ENCODE measurements at places on chromosomes 5 and 9.

DNA sequence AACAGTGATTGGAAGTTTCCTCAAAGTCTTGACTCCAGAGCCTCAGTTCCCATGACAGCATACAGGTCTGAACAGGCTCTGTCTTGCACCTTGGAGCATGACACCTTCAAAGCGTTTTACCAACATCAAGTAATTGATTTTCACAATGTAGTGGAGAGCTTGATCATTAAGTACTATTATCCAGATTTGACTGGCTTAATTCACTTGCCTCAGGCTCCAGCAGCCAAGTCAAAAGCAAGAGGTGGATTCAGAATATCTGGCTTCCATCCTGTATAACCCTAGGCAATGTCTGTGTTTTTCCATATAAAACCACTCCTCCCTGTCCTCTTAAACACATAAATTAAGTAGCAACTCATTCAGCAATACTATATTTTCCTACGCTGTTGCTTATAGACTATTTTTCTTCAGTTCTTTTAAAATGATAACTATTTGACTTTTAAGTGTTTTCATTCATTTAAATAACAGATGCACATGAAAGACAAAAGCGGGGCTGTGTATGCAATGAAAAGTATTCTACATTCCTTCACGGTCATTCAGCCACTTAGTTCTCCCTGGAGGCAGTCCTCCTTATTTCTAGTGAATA is 150.8 kb upstream of the RANBP3L start:
- no peak for DNase-seq

DNA sequence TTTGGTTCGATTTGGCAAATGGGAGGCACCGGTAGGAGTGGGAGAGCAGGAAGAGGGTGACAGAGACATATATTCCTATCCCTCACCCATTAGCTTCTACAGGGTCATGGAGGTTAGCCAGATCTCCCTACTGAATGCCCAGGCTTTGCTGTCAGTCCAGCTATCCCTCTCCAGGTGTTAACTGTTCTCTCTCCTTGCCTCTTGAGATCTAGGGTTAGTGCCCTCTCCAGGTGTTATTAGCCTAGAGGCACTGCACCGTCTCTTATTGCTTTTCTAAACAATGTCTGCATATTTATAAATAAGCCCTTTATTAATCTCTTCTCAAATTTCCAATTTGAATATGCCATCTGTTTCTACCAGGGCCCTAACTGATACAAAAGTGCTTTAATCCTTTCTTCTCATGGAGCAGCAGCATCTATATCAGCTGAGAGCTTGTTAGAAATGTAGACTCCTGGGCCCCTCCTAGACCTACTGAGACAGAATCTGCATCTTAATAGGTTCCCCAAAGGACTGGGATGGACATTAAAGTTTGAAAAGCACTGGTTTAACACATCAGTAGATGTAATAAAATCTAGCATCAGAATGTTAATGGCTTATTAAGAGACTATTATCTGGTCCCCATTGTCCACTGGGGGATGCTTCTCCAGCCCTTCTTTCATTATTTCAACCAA is 322.5 kb upstream of the SLC24A2 start:
- no peak for DNase-seq

DNA sequence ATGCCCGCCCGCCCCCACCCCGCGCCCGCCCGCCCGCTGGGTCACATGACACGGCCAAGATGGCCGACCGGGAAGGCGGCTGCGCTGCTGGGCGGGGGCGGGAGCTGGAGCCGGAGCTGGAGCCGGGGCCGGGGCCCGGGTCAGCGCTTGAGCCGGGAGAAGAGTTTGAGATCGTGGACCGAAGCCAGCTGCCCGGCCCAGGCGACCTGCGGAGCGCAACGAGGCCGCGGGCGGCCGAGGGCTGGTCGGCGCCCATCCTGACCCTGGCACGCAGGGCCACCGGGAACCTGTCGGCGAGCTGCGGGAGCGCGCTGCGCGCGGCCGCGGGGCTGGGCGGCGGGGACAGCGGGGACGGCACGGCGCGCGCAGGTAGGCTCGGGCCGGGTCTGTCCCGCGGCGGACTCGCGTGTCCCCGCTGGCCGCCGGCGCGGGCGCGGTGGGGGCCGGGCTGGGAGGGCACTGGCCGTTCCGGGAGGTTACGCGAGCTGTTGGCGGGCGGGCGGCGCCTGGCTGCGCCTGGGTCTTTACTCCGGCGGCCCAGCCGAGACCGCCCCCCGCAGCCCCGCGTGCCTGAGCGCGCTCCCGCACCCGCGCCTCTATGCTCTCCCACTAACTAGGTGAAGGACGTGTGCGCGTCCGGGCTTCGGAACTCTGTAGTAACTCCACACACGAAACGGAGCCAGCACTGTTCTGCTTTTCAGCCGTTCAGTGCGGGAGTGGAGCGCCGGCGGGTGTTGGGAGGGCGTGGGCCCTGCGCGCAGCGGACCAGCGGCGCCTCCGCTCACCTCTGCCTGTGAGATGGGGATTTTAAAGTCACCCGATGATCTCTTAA is at the start of gene RUFY1:
RUFY1 (plus strand) TSS at position 44 of the 832 bp plus-strand sequence; CDS start at position 60, 16 bp downstream.
- peak; percentile 67 for DNase-seq

- DNase-seq = no peak
These were observed 1209.3 kb upstream of the C9orf72 start for GRCh38 chr9:28782630-28783029.

GRCh38 chr5:103511554-103511885 is 51.1 kb downstream of the NUDT12 start:
- no peak for DNase-seq

DNA sequence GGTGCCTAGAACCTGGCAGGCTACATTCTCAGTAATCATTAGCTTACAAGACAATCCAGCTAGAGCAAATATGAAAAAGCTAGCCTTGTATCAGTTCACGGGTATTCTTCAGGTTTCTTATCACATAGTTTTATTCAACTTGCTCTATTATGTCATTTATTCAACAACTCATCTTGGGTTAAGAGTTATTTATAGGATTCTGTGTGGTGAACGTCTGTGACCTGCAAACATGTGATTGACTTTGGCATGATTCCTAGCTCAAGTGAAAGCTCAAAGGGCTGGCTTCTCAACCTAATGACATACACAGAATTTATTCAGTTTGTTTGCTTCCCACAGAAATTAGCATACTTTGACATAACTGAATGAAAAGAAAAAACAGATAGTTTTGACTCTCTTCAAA is 173.1 kb downstream of the PLPPR1 start:
- no peak for DNase-seq

- DNase-seq = no peak
These were observed 27.8 kb downstream of the NFIL3 start for GRCh38 chr9:91395553-91396471.

DNA sequence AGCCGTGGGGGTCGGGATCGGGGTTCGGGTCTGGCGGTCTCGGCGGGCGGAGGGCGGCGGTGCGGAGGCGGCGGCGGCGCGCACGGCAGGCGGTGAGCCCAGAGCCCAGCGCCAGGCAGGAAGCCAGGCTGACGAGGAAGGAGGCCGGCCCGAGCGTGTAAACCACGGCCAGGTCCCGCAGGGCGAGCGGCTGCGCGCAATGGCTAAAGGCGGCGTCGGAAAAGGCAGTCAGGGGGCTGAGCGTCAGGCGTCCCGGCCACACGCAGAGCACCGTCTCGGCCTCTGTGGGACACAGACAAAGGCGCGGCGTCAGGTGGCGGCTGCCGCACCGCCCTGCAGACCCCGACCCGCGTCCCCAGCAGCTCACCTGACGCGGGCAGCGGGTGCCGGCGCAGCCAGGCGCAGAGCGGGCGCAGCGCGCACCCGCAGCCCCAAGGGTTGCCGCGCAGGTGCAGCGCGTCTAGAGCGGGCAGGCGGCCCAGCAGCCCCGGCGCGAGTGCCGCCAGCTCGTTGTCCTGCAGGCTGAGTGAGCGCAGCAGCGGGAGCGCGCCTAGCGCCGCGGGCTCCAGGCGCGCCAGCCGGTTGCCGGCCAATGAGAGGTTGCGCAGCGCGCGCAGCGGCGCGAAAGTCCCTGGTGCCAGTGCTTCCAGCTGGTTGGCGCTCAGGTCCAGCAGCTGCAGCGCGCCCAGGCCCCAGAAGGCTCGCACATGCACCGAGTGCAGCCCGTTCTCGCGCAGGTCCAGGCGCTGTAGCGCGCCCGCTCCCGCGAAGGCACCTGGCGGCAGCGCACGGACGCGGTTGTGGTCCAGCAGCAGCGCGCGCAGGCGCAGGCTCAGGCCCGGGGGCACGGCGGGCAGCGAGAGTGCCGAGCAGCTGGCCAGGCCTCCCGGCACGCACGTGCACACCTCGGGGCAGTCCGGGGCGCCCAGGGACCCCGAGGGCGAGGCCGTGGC is 671 bp downstream of the LRRC26 start:
- no peak for DNase-seq

DNA sequence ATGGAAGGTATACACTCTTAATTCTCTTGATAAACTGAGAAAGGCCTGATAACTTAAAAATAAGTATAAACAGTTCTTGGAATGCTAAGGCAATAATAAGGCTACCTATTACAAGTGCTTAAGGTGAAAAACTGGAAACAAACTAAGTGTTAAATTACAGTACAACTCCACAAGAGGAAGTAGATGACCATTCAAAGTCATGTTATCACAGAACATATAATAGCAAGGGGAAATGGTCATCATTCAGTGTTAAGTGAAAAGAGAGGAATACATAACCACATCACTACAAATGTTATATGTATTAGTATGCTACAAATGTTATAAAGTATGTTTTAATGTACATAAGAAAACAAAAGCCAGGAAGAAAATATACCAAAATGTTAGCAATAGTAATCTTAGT is 135.9 kb downstream of the CCDC192 start:
- no peak for DNase-seq

- DNase-seq = no peak
These were observed 1.1 kb downstream of the OTP start for GRCh38 chr5:77637170-77637997.

- DNase-seq = no peak
These were observed 140.9 kb downstream of the CCDC171 start for GRCh38 chr9:15693701-15694100.

GRCh38 chr5:206927-207536 is 10.9 kb downstream of the CCDC127 start:
- DNase-seq = no peak

DNA sequence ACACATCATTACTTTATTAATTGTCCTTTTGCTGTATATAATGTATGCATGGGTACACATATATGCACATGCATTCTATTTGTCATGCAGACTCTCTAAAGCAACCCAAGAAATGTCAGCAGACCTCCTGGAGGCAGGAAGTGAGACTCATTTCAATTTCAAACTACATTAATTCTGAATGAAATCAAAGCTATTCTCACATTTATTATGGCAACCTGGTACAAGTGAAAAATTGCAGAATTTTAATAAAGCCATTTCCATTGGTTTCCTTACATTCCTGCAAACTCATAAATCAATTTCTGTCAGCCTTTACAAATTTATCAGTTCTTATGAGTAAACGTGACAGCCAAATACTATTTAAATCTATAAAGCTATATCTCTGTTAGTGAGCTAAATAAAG is 430.4 kb upstream of the NUDT12 start:
- no peak for DNase-seq

DNA sequence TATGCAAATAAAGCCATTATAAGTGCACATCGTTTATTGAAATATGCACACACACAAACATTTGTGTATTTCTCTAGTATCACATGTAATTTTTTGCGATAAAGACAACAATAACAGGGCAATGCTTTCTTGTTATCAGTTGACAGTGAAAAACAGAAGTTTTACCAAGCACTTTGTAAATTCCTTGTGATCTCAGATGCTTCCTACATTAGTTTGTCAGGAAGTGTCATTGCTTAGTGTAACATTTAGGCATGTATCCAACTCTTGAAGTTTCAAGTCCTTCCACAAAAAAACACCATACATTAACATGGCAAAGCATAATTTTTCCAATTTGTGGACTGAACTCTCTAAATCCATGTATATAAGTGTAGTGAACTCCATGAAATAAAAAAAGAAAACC is 46.4 kb downstream of the MOCS2 start:
- DNase-seq = no peak

DNA sequence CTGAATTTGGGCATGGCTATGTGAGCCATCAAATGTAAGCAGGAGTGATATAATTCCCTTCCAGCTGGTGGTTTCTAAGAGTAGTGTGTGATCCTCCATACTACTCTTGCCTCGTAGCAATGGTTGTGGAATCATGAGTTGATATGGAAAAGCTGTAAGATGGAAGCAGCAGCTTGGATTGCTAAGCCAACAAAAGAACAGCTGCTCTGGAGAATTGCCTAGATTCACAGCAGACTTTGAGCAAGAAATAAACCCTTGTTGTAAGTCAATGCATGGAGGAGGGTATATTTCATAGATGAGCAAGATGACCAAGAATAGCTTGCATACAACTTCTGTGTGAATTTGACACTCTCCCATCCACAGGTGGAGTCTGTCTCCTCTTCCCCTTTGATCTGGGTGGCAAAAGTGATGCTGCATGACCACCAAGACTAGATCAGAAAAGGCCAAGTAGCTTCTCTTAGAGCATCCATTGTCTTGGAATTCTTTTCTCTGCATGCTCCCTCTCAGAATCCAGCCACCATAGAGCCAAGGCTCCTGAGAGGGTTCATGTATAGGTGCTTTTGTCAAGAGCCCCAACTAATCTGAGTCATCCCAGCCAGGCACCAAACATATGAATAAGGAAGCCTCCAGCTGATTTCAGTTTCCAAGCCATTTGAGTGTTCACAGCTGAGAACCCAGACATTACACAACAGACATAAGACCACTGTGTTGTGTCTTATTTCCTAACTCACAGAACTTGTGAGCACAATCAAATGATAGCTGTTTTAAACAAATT is 79.0 kb downstream of the PRLR start:
- no peak for DNase-seq

DNA sequence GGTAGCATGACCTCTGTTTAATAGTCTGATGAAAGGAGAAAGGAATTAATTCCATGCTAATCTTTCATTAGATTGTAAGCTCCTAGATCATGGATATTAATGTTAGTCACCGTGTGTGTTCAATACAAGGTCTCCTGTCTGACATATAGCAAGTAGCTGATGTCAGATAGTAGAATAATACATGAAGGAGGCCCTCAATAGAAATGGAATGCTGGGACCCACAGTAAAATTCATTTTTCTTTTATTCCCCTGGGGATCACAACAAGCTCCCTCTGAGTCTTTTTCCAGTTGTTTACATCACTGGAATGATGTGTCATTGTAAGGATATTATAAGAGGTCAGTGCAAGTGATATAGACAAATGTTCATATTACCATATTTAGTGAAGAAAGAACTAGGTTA is 240.3 kb upstream of the TRPC7 start:
- no peak for DNase-seq

DNA sequence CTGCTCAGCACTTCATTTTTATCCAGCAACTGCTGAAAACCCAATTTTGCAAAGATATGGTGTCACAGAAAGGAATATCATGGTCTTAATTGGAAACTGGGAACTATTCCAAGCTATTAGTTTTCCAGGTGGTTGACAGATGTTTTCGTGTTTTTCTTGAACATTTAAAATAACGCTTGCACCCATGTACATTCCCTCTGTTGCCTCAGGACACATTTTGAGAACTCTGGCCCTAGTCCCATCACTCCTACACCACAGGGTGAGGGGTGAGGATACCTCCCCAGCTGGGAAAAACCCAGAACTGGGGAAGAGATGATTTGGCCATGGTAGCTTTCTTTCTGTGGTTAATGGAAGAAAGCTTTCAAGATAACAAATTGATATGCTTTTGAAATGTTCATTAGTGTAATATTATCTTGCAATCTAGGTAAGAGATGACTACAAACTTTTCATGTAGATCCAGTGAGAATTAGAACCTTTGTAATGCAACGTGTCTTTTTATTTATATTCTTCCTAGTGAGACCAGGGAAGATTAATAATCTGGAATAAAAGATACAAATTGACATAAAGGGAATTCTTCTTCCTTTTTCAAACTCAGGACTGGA is 627.0 kb downstream of the RAB3C start:
- no peak for DNase-seq

GRCh38 chr9:4922730-4923129 is 62.3 kb upstream of the JAK2 start:
- DNase-seq = no peak

- no peak for DNase-seq
These were observed 90.2 kb downstream of the ZNF462 start for GRCh38 chr9:106953174-106953573.
